ENCODE measurements at places on chromosomes 16 and 17. TPM values are rescaled to one million over a fixed set of nuclear protein-coding genes. Genes with fewer than 3 reads are reported as not detected.

Gene MIS12
- 16.7 TPM for total RNA-seq

Gene KRT17
- 1.2 TPM for total RNA-seq

Gene MT1M
- 21.2 TPM for total RNA-seq

Gene SEPTIN1
- 4.3 TPM for total RNA-seq

Gene CD300E
- 1.2 TPM for total RNA-seq

Gene C17orf67
- 1.7 TPM for total RNA-seq

Gene KRTAP1-5
- not detected for total RNA-seq

- no peaks in the 10 kb centered on the region for H3K4me1 ChIP-seq
- H3K4me3 ChIP-seq = no peak overlapping the region
- no peak overlapping the region for H3K27ac ChIP-seq
- DNase-seq = no peak
- no peaks in the 10 kb centered on the region for H3K27me3 ChIP-seq
These were observed 44.3 kb downstream of the CACNG1 start for GRCh38 chr17:67088639-67089038.

- H3K4me1 ChIP-seq = peaks cover 13% of the 10 kb centered on the region
- no peak for DNase-seq
- no peaks in the 10 kb centered on the region for H3K27me3 ChIP-seq
- H3K4me3 ChIP-seq = no peak overlapping the region
- no peak overlapping the region for H3K27ac ChIP-seq
These were observed 93.3 kb upstream of the TNRC6C start for GRCh38 chr17:77865112-77865611.

- H3K27me3 ChIP-seq = no peaks in the 10 kb centered on the region
- H3K36me3 ChIP-seq = no peaks in the 10 kb centered on the region
- H3K27ac ChIP-seq = no peak overlapping the region
- DNase-seq = peak; percentile 43
- H3K4me3 ChIP-seq = no peak overlapping the region
These were observed 46.3 kb downstream of the METRNL start for GRCh38 chr17:83125515-83126274.

DNA sequence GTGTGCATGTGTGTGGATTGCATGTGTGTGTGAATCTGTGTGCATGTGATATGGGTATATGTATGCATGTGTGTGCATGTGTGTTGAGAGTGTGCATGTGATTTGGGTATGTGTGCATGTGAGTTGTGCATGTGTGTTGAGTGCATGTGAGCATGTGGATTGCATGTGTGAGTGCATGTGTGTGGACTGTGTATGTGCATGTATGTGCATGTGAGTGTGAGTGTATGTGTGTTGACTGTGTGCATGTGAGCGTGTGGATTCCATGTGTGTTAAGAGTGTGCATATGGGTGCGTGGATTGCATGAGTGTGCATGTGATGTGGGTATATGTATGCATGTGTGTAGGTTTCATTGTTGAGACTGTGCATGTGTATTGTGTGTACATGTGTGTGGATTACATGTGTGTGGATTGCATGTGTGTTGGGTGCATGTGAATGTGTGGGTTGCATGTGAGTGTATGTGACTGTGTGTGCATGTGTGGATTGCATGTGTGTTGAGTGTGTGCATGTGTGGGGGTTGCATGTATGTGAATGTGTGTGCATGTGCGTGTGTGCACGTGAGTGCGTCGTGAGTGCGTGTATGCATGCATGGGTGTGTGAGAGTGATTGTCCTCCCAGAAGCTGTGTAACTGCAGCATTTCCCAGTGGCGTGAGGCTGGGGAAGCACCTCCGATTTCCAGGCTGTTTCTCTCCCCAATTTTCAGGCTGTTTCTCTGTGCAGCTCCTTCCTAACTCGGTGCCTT, 19.4 kb downstream of the C1QTNF1 start:
- no peak for DNase-seq
- no peaks in the 10 kb centered on the region for H3K27me3 ChIP-seq
- no peak overlapping the region for H3K4me3 ChIP-seq
- no peaks in the 10 kb centered on the region for H3K36me3 ChIP-seq

GRCh38 chr17:72890711-72891110, 201.8 kb downstream of the SLC39A11 start:
- no peak overlapping the region for H3K27ac ChIP-seq
- no peaks in the 10 kb centered on the region for H3K27me3 ChIP-seq
- H3K4me1 ChIP-seq = no peaks in the 10 kb centered on the region
- H3K36me3 ChIP-seq = no peaks in the 10 kb centered on the region
- H3K4me3 ChIP-seq = no peak overlapping the region

DNA sequence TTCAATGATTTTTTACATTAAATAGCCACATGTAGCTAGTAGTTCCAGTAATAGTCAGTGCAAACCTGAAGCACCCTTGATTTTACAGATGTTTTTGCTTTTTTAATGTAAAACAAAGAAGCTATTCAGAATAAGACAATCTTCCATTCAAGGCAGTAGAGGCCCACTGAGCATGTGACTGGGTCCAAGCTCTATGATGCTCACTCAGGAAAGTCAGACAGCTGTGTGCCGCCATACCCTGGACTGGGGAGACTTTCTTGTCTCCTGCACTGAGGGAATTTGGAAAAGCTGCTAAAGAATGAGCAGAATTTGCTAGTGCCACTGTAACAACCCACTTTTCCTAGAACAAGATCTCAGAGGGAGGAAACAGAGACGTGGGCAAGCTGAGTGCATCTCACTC, 11.5 kb downstream of the CENPN start:
- no peaks in the 10 kb centered on the region for H3K4me1 ChIP-seq
- H3K4me3 ChIP-seq = no peak overlapping the region
- no peak overlapping the region for H3K27ac ChIP-seq
- no peak for DNase-seq
- no peaks in the 10 kb centered on the region for H3K27me3 ChIP-seq

DNA sequence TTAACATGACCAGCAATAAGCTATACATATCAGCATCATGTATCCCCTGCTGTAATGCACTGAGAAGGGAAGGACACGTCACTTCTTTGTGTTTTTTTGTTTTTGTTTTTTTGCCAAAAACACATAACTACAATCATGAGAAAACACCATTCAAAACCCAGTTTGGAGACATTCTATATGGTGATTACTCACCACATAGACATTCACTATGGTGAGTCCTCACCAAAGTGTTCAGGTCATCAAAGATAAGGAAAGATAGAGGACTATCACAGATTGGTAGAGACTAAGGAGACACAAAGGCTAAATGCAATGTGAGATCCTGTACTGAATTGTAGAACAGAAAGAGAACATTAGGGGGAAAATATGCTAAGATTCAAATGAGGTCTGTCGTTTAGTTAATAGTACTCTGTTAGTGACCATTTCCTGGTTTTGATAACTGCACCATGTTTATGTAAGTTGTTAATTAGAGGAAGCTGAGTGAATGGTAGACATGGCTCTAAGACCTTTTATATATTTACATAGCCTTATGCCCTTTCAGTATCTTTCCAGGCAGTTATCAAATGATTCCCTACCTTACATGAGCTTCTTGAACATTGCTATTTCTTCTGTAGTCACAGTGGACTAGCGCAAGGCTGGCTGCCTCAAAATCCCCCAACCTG, 46.6 kb downstream of the PIK3R5 start:
- no peaks in the 10 kb centered on the region for H3K36me3 ChIP-seq
- DNase-seq = no peak
- H3K4me3 ChIP-seq = no peak overlapping the region
- H3K4me1 ChIP-seq = no peaks in the 10 kb centered on the region
- no peaks in the 10 kb centered on the region for H3K27me3 ChIP-seq

GRCh38 chr17:79944821-79945391, 90.8 kb downstream of the TBC1D16 start:
- H3K27ac ChIP-seq = no peak overlapping the region
- peak; percentile 16 for DNase-seq
- no peaks in the 10 kb centered on the region for H3K36me3 ChIP-seq
- no peak overlapping the region for H3K4me3 ChIP-seq
- no peaks in the 10 kb centered on the region for H3K27me3 ChIP-seq

DNA sequence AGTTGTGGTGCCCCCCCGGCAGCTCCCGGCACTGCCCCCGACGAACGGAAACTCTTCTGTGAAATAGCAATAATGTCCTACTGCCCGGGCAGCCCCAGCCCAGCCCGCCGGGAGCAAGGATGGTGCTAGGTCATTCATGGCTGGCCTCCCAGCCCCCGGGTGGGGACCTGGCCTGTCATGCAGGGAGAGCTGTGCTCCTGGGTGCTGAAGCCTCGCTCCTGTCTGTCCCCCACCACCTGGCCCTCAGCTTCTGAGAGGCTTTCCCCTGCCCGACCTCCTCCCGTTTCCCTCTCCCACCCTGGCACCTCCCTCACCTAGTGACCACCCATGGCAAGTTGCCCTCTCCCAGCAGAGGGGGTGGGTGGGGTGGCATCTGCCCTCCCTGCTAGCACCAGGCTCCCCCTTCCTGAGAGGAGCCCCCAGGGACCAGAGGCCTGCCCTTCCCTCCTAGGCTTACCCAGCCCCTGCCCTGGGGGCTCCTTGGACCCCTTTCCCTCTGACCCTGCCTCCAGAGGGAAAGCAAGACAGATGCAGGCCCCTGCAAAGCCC, 13.5 kb downstream of the PAM16 start:
- no peaks in the 10 kb centered on the region for H3K36me3 ChIP-seq
- no peak overlapping the region for H3K4me3 ChIP-seq
- no peak for DNase-seq
- no peaks in the 10 kb centered on the region for H3K4me1 ChIP-seq

DNA sequence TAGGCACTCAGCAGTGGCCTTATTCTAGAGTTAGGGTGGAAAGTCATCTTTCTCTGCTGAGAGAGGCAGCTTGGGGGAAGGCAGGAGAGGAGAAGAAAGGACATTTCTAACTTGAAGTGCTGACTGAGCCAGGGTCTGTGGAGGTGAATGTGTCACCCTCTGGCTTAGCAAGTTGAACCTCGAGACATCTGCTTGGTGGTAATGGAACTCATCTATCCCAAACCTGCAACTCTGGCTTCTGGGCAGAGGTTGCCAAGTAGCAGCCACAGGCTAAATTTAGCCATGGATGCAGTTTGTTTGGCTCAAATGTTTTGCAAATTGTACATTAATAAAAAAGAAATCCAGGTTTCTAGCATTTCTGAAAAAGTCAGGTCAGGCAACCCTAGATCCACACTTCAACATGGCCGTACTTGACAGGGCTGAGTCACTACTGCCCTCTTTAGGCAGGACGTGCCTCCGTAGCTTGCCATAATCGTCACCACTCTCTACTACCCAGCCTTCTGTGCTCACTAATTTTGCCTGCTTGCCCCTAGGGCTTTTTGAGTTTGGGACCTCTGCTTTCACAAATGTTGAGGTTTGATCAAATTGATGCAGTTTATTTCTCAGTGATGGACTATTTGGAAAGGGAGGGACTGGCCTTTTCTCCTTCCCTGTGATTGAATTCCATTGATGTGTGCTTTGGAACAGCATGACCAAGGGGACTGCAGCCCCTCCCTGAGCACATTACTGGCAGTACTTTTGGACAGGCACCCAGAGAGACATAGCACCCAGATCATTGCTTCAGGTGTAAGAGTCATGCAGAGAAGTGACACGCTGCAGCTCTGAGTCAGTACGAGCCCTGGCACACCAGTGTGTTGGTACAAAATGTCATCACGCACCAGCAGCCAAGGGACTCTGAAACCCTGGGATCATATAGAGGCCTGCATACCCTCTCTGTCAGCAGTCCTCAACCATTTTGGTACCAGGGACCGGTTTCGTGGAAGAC, 5.2 kb downstream of the CDH13 start:
- no peaks in the 10 kb centered on the region for H3K36me3 ChIP-seq
- H3K4me3 ChIP-seq = no peak overlapping the region
- DNase-seq = no peak
- no peak overlapping the region for H3K27ac ChIP-seq
- H3K27me3 ChIP-seq = peaks cover 21% of the 10 kb centered on the region

GRCh38 chr17:78500806-78501205, 76.4 kb downstream of the DNAH17 start:
- H3K27ac ChIP-seq = no peak overlapping the region
- no peaks in the 10 kb centered on the region for H3K27me3 ChIP-seq
- no peak overlapping the region for H3K4me3 ChIP-seq
- no peaks in the 10 kb centered on the region for H3K4me1 ChIP-seq

GRCh38 chr16:27298132-27298531, 15.6 kb upstream of the IL4R start:
- no peaks in the 10 kb centered on the region for H3K27me3 ChIP-seq
- DNase-seq = no peak
- no peaks in the 10 kb centered on the region for H3K36me3 ChIP-seq
- H3K27ac ChIP-seq = no peak overlapping the region
- no peaks in the 10 kb centered on the region for H3K4me1 ChIP-seq

- H3K36me3 ChIP-seq = no peaks in the 10 kb centered on the region
- H3K27ac ChIP-seq = no peak overlapping the region
- no peak for DNase-seq
These were observed 8.7 kb upstream of the SDK2 start for GRCh38 chr17:73652886-73653480.

GRCh38 chr17:13919818-13920217, 149.5 kb upstream of the COX10 start:
- H3K4me1 ChIP-seq = no peaks in the 10 kb centered on the region
- H3K27me3 ChIP-seq = no peaks in the 10 kb centered on the region
- H3K36me3 ChIP-seq = no peaks in the 10 kb centered on the region
- H3K4me3 ChIP-seq = no peak overlapping the region

DNA sequence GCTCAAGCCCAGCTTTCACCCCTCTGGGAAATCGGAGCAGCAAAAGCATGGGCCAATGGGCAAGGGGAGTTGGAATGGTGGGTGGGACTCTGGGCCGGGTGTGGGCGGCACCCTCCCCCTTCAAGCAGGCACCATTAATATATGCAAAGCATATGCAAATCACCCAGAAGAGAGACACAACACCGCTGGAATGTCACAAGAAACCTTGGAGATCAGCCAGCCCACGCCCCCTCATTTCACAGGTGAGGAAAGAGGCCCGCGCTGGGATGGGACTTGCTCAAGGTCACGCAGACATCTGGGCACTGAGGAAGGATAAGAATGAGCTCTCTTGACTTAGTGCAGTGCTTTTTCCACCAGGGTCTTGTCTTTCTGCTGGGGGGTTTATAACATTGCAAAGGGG, 4.8 kb downstream of the SRCIN1 start:
- H3K4me3 ChIP-seq = no peak overlapping the region
- H3K27ac ChIP-seq = no peak overlapping the region
- no peaks in the 10 kb centered on the region for H3K36me3 ChIP-seq
- H3K27me3 ChIP-seq = peaks cover 8% of the 10 kb centered on the region

DNA sequence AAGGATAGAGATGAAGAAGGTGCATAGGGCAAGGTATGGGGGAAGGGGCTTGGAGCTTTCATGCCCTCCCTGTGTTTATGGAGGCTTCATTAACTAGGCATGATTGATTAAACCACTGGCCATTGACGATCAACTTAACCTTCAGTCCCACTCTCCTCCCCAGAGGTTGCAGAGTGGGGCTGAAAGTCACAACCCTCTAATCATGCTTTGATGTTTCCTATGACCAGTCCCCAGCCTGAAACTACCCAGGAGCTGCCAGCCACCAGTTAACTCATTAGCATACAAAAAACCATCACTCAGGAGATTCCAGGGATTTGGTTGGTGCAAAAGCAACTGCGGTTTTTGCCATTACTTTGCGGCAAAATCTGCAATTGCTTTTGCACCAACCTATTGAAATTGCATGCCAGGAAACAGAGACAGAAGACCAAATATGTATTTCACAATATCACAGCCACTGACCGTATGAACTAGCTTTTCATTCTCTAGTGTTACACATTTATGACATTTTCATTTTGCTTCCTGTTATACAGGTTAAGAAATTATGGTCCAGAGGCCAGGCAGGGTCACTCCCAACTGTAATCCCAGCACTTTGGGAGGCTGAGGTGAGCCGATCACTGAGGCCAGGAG, 5.4 kb downstream of the GFOD2 start:
- no peak overlapping the region for H3K4me3 ChIP-seq
- H3K4me1 ChIP-seq = peaks cover 14% of the 10 kb centered on the region
- no peak overlapping the region for H3K27ac ChIP-seq
- no peak for DNase-seq
- no peaks in the 10 kb centered on the region for H3K36me3 ChIP-seq
- no peaks in the 10 kb centered on the region for H3K27me3 ChIP-seq

GRCh38 chr16:60810250-60810649, 1226.0 kb downstream of the CDH8 start:
- no peaks in the 10 kb centered on the region for H3K27me3 ChIP-seq
- no peak overlapping the region for H3K27ac ChIP-seq
- H3K4me3 ChIP-seq = no peak overlapping the region
- H3K36me3 ChIP-seq = no peaks in the 10 kb centered on the region
- DNase-seq = no peak
